ENCODE measurements at places on chromosomes 12 and 14.

- peak; percentile 61 for DNase-seq
Observed at GRCh38 chr12:130013771-130014484, 110.1 kb upstream of the TMEM132D start.

DNA sequence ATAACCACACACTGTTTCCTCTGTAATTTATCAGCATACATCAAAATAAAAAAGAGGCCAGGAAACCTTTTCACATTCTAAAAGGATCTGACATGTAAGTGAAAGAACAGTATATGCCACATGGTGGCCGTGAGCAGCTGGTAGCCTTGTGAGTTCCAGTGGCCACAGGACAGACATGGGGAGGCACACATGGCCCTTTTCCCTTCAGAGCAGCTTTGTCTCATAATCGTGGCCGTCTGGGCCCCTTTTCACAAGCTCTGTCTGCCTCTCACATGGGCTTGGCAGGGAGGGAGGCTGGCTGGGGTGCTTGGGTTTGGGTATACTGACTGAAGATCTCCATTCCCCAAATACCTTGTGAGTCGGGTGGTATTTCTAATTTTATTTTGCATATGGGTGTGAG, 1.5 kb upstream of the ZDHHC22 start:
- no peak for DNase-seq

GRCh38 chr12:131348231-131348630, 362.7 kb upstream of the SFSWAP start:
- no peak for DNase-seq

DNA sequence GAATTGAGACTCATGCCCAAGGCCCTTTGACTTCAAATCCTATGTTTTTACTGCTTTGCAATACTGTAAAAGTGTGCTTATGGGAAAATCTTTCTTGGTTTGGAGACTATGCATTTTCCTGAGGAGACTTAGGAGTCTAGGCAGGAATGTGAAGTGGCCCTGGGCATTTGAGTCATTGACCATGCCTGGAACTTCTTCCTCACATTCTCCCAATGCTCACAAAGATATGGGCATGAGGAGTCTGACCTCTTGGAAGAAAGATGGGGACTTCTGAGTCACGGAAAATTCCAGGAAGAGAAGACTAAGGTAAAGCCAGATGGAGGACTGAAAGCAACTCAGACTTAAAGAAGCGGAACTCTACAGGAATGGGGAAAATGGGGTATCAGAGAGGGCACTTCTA, 38.2 kb upstream of the ZNF641 start:
- DNase-seq = no peak

- no peak for DNase-seq
Observed at GRCh38 chr14:85154714-85155113, 375.2 kb upstream of the FLRT2 start.

DNA sequence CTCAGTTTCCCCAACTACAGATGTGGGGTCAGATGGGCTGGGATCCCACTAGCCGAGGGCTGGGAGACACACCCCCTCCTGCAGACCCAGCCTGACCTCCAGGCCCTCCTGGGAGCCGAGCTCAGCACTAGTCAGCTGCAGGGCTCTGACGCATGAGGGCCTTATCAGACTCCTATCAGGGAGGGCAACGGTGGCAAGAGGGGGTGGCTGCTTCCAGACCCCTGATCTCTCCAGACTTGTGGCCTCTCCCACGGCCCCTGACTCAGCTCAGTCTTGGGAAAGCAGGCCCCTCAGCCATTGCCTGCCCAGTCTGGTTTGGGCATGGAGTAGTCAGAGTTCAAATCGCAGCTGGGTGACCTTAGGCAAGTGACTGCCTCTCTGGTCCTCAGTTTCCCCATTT, 2.5 kb downstream of the RASAL1 start:
- no peak for DNase-seq

GRCh38 chr12:120703311-120703942, 6.8 kb upstream of the UNC119B start:
- DNase-seq = no peak

DNA sequence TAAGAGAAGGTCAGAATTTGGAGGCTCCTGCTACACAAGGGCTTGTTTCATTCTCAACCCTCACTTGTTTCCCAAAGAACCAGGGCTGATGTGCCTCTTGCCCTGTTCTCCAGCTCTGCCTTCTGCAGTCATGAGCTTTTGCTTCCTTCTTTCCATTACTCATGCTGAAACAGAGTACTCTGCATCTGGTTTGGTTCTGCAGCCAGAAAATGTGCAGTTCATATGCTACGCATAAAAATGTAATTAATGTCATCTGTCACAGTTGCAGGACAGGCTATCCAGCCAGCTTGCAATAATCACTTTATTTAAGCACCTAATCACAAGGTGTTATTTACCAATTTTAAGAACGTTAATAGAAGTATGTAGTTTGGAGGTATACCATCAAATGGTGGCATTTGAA, 150.2 kb downstream of the SRGAP1 start:
- peak; percentile 53 for DNase-seq

GRCh38 chr12:3077572-3078081, 448 bp downstream of the TSPAN9 start:
- DNase-seq = no peak

GRCh38 chr12:108150436-108150835, 21.3 kb downstream of the WSCD2 start:
- DNase-seq = no peak

- DNase-seq = no peak
Observed at GRCh38 chr12:108704527-108704926, 26.8 kb downstream of the CORO1C start.

DNA sequence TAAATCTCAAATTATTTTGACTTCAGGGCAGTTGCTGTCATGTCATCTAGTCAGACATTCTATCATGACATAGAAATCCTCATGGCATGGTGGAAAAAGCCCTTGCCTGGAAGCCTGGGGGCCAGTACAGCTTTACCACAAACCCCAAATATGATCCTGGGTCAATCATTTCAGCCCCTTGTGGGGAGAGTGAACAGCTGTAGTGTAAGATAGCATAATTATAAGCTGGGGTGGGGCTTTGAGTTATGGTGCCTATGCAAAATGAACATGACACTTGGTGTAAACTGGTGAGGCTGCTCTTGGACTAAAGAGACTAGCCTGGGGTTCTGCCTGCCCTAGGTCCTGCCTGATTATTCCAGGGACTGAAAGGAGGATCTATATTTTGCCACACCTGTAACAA, 207.7 kb upstream of the DDHD1 start:
- DNase-seq = no peak

Measured in right hindlimb (tissue), 1 donor.